ENCODE measurements at places on chromosomes 5 and 9.

- no peak for DNase-seq
Measured at GRCh38 chr5:139378941-139379361, 4.1 kb downstream of the SLC23A1 start.

- DNase-seq, result no peak
Measured at GRCh38 chr5:136621743-136622142, 256.4 kb upstream of the TRPC7 start.

DNA sequence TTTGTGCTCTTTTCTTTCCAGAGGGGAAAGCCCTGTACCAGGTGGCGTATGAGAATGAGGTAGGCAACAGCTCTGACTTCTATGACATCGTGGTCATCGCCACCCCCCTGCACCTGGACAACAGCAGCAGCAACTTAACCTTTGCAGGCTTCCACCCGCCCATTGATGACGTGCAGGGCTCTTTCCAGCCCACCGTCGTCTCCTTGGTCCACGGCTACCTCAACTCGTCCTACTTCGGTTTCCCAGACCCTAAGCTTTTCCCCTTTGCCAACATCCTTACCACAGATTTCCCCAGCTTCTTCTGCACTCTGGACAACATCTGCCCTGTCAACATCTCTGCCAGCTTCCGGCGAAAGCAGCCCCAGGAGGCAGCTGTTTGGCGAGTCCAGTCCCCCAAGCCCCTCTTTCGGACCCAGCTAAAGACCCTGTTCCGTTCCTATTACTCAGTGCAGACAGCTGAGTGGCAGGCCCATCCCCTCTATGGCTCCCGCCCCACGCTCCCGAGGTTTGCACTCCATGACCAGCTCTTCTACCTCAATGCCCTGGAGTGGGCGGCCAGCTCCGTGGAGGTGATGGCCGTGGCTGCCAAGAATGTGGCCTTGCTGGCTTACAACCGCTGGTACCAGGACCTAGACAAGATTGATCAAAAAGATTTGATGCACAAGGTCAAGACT is 10.3 kb downstream of the PCYOX1L start:
- DNase-seq, result no peak

GRCh38 chr5:9194509-9194908 is 351.4 kb downstream of the SEMA5A start:
- DNase-seq, result no peak

GRCh38 chr5:137199966-137200365 is 299.2 kb downstream of the SPOCK1 start:
- DNase-seq, result no peak

- no peak for DNase-seq
Measured at GRCh38 chr5:5782402-5782801, 359.9 kb downstream of the ICE1 start.

DNA sequence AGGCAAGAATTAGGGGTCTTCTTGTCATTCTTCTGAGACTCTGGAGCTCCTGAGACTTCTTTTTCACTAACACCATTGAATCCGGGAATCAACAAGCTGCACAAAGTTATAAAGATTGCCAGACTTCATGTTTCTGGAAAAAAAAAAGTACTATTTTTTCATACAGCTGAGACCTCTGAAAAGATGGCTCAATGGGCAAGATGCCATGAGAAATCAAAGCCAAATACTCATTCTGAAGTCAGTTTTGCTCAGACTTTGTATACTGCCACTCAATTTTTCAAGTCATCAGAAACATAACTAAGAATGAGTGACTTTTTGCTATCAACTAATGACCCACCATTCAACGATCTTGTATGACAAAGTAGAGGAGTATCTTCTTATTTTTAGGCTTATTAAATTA is 512.0 kb downstream of the RAB3C start:
- no peak for DNase-seq

- DNase-seq, result no peak
Measured at GRCh38 chr9:15837079-15837679, 284.3 kb downstream of the CCDC171 start.

DNA sequence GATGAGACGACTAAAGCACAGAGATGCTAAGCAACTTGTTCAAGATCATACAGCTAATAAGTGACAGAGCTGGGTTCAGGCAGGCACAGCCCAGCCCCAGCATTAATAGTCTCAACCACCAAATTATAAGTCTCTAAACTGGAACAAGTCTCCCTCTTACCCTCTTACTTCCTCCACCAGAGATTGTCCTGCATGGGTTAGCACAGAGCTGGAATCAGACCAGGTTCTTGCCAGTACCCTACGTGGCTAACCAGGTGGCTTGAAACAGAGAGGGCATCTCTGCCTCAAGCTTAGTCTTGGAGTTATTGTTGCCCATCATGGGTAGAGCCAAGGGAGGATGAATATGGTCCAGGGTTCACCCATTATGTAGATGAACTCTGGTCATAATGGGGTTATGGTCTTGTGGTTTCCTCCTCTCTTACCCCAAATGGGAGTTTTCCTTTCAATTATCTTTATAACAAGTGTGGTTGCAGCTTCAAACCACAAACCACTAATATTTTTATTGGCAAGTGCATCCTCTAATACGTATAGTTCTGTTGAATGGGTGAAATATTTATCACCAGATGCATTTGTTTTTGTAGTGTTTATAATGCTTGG is 8.3 kb upstream of the XPA start:
- DNase-seq, result no peak

DNA sequence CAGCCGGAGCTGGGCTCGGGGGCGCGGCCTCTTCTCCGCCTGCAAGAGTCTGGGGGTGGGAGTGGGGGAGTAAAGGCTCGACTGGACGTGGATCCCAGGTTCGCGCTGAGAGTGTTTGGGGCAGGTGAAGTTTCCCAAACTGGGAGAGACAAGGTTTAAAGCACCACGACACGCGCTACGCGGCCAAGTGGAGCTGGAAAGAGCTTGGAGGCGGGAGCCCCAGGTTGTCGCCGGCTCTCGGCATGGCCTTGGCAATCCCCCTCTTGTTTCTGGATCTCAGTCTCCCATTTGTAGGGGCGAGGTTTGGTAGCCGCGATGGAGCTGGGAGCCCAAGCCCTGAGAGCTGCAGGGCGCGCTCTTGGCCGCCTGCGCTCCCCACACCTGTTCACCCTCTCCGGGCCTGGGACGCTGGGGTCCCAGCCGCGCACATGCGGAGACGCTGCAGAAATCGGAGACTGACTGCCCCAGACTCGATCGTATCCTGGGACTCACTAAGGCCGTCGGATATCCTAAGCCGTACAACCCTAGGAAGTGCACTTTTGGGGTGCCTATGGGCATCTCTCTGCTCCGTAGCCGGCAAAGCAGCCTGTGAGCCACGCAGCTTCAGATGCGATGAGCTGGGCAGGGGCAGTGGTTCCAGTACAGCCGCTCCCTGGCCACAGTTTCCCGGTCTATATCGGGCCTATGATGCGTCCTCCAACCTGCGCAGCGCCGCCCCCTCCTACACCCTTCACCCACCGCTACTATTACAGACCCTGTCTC is 937 bp downstream of the TMOD1 start:
- no peak for DNase-seq

- DNase-seq, result no peak
Measured at GRCh38 chr5:2913281-2913680, 161.8 kb upstream of the IRX2 start.

- no peak for DNase-seq
Measured at GRCh38 chr9:88590558-88591146, 55.7 kb downstream of the NXNL2 start.

- DNase-seq, result no peak
Measured at GRCh38 chr5:179111267-179112207, 51.4 kb downstream of the ZNF354C start.

DNA sequence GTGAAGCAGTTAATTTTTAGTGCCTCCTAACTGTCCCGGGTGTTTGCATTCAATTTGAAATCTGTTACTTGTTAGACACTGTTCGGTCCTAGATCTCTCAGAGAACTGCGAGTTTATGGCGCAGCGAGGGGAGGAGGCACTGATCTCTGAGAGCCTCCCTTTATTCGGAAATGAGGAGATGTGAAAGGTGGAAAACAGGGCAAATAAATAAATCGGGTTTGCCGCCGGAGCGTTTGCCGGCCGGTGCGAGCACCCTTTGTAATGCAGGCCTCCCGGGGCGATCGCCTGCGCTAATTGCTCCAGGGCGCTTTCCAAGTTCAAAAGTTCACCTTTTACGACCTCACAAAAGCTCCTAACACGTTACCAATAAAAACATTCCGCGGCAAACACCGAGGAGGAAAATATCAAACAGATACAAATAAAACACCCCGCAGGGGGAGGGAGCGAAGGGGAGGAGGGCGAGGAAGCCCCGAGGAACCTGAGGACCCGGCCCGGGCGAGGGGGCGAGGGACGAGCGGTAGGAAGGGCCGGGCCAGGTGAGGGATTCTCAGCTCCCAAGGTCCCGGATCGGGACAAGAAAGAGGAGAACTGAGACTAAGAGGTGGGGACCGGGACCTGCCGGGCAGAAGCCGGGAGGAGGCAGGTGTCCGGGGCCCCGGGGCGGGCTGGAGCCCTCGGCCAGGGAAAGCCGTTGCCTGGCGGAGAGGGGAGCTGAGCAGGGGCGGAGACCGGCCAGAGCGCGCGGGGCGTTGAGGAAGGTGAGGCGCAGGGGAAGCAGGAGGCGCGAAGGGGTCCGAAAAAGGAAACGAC is 1.4 kb downstream of the NR6A1 start:
- no peak for DNase-seq

DNA sequence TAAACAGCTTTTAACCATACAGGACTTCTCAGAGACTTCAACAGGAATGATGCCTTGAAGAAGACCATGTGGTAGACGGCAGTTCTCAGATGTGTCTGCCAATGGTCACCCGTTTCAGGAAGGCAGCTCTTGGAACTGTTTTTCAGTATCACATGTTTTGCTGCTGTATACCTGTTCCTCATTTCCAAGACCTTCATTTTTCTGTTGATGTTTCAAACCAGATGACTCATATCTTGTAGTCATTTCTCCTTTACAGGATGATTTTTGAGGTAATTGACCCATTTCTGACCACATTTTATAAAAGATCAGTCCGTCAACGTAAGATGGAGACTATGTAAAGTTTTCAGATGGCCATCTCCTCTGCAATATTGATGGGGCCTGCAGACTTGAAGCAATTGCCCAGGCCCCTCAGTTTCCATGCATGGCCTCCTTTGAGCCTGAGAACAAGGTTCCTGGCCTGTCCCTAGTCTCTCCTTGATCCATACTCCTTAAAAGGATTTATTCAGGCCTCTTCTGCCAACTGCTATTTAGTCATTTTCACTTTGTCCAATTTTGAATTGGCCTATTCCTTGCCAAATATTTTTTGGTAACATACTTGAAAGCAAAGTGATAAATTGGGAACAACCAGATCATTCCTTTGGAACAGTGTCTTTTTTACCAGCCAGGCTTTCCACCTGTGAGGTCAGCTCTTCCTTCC is 128.6 kb downstream of the PDZD2 start:
- no peak for DNase-seq

DNA sequence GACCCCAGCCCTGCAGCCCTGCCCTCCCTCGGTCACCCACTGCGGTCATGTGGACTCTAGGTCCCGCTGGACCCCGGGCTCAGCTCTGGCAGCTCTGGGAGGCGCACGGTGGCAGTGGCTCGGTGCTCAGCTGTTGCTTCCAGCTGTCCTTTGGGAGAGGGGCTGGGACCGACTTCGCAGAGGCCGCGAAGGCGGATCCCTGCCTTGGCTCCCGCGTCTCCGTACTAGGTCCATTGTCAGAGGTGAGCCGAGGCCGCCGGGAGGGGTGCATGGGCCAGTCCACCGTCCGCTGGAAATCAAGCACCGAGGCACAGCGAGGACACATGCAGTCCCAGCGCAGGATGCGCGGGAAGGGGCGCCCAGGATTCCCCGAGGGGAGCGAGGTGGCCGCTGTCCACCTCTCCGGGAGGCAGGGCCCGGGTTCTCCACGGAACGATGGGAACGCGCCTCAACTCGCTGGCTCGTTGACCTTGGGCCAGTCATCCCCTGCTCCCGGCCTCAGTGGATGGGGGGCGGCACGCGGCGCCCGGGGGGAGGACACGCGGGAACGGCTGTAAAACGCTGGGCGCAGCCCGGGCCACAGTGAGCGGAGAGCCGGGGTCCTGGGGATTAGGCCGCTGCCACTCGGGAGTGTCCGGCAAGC is 732 bp downstream of the GBGT1 start:
- no peak for DNase-seq

- no peak for DNase-seq
Measured at GRCh38 chr5:39469176-39469575, 44.4 kb upstream of the DAB2 start.

DNA sequence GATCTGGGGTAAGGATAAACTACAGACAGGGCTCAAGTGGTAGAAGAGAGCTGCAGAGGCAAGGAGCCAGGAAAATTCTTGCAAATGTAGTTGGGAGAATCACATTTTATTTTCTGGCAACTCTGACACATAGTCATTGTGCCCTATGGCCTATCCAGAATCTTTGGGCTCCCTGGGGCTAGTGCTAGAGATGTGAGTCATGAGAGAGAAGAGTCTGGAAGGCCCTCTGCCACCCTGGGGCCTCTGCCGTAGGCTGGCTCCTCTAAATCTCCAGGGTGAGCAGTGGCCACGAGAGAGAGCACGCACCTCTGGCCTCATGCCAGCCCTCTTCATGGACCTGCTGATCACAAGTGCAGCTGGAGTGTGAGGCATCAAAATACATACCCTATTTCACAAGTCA is 74.3 kb upstream of the SSBP2 start:
- DNase-seq, result no peak
